HuH-7 (cell line): ENCODE measurements at places on chromosomes 1 and 21.

GRCh38 chr1:14479865-14480264 lies 118.6 kb upstream of the KAZN start:
- DNase-seq = no peak

DNA sequence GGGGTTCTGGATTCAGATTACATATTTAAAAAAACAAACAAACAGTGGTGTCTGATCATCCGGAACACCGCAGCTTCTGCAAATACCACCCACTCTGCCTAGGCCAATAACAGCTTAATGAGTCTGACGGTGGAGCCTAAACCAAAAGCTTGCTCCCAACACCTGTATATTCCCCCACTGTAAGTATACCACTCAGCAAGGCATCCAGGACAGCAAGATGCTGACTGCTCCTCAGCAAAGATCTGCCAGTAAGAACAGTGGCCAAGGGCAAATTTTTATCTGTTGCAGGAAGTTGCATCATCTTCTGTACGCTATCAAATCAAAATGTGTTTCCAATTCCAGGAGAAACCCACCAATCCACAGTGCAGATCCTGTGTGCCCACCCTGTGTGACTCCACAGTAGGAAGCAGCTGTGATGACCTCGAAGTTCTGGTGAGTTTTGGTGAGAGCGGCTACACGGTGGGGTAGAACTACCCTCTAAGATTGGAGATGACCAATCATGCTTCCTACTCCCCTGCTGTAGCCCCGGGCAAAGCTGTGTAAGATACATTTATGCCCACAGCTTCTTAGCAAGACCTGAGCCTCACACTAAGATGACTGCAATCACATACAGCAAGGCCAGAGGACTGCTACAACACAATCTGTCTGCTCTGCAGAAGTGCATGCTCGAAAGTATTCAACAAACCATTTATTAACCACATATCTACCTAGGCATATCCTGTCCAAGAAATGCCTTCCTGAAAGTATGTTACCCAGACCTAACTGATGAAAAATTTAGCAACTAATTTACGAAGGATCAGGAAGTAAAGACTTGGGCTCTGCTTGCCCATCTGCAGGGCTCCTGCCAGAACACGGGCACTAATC lies 30.5 kb downstream of the SIPA1L2 start:
- DNase-seq = no peak

- DNase-seq = no peak
These were observed 55.9 kb downstream of the ARHGEF16 start for GRCh38 chr1:3510136-3510955.

DNA sequence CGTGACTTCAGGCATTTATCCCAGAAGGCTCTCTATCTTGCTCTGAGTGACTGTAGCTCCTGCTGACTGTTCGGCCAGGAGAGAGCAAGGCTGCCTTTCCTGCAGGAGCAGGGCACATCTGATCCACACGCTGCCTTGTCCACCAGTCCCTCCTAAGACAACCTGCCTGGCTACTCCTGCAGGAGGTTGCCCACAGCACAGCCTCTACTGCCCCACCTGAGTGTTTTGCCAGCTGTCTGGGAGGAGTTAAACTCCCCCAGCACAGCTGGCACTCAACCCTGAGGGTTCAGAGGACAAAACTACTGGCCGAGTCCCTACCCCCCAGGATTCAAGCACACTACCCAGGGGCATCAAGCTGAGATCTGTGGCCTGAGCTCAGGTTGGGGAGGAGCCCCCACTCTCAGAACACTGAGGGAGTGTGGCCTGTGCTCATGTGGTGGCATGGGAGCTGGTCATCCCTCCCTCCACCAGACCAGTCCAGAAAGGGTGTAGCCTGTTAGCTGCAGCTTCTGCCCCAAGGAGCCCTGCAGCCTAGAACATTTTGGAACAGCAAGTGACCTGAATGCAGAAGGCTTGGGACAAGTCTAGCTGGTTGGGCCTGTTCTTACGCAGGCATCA lies 237.3 kb downstream of the SLC44A5 start:
- DNase-seq = no peak

DNA sequence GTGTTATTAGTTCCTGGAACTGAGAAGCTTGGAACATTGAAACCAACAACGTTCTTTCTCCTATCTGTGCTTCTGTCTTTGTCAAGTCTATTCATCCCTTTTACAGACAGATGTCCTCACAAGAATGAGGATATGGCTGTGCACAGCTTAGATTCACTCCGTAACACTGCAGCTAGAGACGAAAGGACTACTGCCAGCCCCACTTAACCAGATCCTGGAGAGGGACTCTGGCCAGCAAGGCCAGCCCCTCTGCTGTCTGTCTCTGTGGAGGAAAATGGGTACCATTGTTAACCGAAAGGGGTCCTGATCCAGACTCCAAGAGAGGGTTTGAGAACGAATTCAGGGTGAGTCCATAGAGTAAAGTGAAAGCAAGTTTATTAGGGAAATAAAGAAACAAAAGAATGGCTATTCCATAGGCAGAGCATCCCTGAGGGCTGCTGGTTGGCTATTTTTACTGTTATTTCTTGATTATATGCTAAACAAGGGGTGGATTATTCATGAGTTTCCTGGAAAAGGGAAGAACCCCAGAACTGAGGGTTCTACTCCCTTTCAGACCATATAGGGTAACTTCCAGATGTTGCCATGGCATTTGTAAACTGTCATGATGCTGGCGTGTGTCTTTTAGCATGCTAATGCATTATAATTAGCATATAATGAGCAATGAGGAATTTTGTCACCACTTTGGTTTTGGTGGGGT lies 17.4 kb upstream of the USP24 start:
- DNase-seq = no peak

DNA sequence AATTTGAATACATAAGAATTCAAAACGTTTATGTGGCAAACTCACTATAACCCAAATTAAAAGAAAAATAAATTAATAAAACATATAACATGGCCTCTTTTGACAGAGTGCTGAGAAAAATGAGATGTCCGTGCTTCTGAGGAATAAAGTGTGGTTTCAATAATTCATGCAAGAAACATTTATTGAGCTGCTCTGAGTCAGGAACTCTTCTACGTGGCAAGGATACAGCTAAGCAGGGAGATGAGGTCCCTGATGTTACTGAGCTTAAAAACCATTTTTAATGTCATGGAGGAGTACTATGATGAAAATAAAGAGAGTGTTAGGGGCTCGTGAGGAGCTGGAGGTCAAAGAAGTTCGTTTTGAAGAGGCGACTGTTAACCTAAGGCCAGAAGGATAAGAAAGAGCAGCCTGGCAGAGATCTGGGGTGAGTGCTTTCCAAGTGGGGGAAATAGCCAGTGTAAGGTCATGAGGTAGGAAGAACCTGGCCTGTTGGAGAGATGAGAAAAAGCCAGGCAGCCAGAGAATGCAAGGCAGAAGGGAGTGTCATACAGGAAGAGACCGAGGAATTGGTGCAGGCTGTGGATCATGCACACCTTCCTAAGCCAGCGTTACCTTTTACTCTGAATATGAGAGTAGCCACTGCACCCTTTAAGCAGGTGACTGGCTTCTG lies 182.2 kb upstream of the DUSP10 start:
- no peak for DNase-seq

DNA sequence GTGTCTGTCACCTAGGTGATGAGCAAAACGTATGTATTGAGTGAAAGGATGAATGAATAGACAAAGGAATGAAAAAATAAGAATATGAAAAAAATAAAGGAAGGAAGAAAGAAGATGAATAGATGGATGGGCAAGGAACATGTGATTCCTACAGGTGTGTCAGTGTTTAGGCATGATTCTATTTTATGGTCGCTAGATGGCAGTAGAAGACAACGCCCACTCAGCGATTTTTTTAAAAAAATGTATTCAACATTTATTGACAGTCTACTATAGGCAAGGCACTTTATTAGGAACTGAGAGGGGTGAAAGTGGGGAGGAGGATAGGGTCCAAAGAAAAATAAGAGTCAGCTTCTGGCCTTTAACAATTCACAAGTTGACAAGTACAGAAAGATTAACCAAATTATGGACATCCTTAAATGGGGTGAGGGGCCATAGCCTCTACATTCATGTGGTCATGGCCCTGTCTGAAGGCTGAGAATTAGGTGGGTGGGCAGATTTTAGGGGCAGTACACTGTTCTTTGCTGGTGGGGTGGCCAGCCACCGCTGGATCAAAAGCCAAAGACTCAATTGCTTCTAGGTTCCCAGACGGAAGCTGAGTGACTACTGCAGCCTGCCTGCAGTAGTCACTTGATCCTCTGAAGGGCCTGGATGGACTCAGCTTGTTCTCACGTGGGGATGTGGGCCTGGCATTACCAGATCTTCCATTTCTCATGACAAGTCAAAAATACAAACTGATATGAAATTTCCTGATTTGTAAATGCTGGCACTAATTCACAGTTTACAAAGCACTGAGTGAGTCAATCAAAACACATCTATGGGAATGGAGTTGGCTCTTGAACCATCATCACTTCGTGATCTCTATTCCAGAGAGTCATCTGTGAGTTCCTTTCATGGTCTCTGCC lies 83.9 kb downstream of the FASLG start:
- DNase-seq = peak; percentile 15

DNA sequence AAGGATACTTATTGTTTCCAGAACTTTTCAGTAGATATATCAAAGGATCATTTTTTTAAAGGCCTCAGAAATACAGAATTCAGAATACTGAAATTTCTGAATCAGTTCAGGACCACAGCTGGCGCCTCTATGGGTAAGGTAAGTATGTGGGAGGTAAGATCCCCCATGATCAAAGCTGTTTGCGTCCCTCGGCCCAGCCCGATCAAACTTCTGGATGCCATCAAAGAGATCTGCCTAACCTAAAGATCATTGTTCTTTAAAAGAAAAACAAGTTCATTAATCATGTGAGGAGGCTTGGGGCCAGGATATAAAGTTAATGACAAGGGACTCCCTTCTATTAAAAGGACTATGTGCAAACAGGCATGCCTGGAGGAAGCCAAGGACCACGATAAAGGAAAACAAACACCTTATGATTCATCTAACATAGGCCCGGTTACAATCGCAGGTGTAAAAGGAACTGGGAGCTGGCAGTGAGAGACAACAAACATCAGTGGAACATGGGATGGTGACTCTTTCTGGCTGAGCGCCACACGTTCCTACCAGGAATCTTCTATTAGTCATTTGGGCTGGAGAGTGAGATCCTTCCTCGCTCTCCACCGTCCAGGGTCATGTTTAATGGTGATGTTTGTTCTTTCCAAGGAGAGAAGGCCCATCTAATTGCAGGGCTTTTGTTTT lies 2.8 kb upstream of the BACE2 start:
- DNase-seq = no peak

- peak; percentile 32 for DNase-seq
These were observed 941 bp downstream of the ARNT start for GRCh38 chr1:150875197-150876118.

GRCh38 chr1:225855503-225856300 lies 26.5 kb downstream of the TMEM63A start:
- no peak for DNase-seq
